Stimulated activated CD8-positive, alpha-beta memory T cell treated with anti-CD3 and anti-CD28 coated beads, Interleukin-15, amount 100 ng/mL, for 4 hours (primary cell): ENCODE measurements at places on chromosomes 4 and X.

DNA sequence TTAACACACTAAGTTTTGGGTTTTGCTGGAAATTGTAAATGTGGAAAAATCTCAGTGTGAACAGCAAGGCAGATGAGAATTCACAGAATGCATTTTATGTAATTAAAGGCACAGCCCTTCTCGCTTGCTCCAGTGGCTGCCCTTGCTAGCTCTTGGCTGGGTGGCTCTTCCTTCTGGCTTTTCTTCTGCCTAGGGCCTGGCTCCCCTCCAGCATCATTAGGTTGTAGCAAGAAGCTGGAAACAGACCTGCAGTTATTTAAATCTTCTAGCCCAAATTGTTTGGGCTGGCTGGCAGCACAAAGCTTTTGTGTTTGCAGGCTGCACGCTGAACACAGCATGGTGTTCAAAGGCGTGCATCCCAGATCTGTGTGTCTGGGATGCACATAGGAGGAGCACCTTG lies 56.5 kb downstream of the LIMCH1 start:
- no peak for DNase-seq

GRCh38 chr4:4618847-4619246 lies 77.0 kb upstream of the STX18 start:
- no peak for DNase-seq

DNA sequence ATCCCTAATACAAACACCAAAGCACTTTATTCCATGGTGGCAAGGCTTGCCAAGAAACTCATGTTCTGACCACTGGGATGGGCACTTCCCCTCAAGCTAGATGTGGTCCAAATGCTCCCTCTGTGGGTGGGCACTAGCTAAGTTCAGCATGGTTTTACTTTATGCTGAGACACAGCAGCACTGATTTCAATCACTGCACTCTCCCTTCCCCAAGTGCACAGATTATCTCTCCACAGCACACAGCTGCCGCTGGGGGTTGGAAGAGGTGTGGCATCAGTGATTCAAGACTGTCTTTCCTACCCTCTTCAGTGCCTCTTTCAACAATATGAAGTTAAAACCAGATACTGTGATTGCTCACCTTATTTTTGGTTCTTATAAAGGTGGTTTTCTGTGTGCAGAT lies 16.5 kb upstream of the GUCY2F start:
- DNase-seq, result no peak

DNA sequence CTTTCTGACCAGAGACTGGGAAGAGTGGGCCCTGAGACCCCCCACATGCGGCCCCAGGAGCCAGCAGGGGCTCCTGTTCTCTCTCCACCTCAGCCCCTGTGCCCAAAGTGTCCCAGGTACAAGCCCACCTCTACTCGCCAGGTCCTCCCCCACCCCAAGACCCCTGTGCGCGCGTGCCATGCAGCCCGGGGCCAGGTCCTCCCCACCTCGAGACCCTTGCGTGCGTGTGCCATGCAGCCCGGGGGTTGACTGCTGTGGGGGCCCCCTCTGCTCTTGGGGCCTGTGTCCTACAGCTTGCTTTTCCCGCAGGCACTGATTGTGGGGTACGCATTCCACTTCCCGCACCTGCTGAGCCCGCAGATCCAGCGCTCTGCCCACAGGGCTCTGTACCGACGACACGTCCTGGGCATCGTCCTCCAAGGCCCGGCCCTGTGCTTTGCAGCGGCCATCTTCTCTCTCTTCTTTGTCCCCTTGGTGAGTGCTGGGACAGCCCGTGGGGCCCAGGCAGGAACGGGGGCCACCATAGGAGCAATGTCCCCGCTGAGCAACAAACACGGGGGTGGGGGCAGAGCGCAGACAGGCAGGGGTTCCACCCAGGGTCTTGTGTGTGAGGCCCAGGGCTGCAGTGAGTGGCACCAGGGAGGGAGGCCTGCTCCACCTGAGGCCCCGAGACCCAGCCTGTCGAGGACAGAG lies 20.3 kb downstream of the DGKQ start:
- DNase-seq, result no peak

GRCh38 chr4:146029939-146030710 lies 91.5 kb upstream of the ZNF827 start:
- no peak for DNase-seq

DNA sequence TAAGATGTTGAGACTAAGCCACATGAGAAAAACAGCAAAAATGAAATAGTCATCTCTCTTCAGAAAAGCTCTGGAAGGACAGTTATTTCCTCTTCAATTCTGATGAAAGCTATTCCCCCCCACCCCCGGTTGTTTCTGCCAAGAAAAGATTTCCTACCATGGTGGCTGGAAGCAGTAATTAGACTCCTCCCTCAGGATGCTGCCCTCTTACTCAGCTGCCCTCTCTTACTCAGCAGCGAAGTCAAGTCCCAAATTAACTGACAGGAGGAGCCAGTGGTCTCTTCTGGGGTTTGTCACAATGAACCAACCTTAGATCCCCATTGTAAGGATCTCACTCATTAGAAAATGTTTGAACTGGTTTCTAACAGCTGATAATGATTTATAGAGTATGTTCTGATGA lies 38.0 kb downstream of the GPM6B start:
- DNase-seq, result no peak

DNA sequence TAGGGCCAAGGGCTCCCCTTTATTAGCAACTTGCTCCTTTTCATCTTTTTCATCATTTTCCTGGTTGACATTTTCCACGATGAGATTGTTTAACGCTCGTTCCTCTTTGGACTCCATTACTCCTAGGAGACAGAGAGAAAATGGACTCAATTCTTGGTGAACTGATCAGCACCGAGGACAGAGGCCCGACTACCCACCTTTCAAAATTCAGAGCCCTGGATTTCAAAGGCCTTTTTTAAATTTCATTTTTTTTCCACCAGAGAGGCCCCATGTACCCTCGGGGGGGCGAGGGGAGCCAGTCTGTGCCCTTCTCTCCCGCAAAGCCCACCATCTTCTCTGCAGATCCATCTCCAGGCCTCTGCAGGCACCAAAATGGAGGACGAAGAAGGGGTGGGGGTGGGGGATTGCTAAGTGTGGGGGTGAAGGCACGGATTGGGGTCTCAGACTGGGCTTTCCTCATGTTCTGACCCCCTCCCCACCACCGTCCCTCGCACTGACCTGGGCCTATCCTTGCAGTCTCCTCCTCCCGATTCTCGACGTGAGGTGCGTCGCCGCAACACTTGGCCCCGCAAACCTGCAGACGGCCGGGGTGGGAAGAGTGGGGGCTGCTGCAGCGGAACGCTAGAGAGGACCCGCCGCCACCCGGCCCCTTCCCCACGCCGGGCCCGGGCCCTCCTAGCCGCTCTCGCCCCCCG lies 783 bp downstream of the BEX2 start:
- DNase-seq, result no peak

- DNase-seq, result no peak
Measured at GRCh38 chr4:158656439-158656838, 15.2 kb downstream of the C4orf46 start.

- DNase-seq, result no peak
Measured at GRCh38 chr4:25058796-25059195, 28.1 kb upstream of the LGI2 start.

- no peak for DNase-seq
Measured at GRCh38 chr4:150385606-150386005, 196.3 kb upstream of the MAB21L2 start.

DNA sequence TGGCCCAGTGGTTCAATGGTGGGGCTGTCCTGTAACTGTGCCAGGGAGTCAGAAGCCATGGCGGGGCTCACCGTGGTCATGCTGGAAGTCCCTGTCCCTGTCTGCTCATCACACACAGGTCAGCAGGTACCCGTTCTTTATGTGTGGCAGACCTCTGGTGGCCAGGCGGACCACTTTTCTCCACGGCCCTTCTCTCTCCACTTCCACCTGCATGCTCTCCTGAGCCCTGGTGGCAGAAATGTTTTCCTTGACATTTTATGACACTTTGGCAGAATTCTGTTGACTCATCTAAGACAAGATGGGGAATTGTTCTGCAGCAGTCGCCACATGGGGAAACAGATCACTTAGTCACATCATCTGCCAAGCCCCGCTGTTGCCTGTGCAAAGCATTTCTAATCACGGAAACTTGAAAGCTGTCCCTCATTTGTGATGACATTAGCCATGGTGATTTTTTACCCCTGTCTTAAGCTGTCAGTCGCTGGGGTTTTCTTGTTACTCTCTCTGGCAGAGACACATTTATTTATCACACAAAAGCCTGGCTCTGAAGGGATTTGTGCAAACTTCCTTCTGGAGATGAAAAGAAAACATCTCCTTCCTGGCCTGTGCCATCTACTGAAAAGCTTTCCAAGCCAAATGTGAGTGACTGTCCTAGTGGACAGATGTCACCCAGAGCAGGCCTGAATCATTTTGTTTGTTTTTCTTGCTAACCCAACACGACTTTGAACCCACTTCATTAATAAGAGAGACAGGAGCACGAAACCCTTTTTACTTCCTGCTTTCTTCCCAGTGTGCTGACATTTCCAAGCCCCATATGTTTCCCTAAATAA lies 38.8 kb upstream of the STIM2 start:
- DNase-seq, result no peak

- no peak for DNase-seq
Measured at GRCh38 chr4:187469627-187470026, 525.9 kb upstream of the ZFP42 start.

- DNase-seq, result no peak
Measured at GRCh38 chrX:132292793-132293192, 73.5 kb upstream of the RAP2C start.

- DNase-seq, result no peak
Measured at GRCh38 chr4:10492464-10492863, 35.2 kb upstream of the ZNF518B start.

- no peak for DNase-seq
Measured at GRCh38 chr4:63049726-63050125, 1359.5 kb downstream of the TECRL start.

GRCh38 chr4:100290585-100290984 lies 100.3 kb upstream of the DDIT4L start:
- no peak for DNase-seq

- DNase-seq, result no peak
Measured at GRCh38 chrX:15055146-15055930, 182.1 kb downstream of the MOSPD2 start.

DNA sequence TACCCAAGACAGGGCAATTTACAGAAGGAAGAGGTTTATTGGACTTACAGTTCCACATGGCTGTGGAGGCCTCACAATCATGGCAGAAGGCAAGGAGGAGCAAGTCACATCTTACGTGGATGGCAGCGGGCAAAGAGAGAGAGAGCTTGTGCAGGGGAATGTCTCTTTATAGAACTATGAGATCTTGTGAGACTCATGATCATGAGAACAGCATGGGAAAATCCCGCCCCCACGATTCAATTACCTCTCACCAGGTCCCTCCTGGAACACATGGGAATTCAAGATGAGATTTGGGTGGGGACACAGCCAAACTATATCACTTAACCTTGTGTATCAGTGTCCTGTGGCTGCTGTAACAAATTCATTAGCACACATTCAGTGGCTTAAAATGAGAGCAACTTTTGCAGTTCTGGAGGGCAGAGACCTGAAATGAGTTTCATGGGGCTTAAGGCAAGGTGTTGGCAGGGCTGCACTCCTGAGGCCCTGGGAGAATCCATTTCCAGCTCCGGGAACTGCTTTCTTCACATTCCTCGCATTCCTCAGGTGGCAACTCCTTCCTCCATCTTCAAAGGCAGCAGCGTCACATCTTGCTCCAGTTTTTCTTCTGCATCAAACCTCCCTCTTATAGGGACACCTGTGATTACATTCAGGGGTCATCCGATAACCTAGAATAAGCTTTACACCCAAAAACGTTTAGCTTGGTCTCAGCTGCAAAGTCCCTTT lies 22.3 kb upstream of the NSG1 start:
- DNase-seq, result no peak

GRCh38 chr4:95190751-95191436 lies 357.9 kb downstream of the UNC5C start:
- no peak for DNase-seq

DNA sequence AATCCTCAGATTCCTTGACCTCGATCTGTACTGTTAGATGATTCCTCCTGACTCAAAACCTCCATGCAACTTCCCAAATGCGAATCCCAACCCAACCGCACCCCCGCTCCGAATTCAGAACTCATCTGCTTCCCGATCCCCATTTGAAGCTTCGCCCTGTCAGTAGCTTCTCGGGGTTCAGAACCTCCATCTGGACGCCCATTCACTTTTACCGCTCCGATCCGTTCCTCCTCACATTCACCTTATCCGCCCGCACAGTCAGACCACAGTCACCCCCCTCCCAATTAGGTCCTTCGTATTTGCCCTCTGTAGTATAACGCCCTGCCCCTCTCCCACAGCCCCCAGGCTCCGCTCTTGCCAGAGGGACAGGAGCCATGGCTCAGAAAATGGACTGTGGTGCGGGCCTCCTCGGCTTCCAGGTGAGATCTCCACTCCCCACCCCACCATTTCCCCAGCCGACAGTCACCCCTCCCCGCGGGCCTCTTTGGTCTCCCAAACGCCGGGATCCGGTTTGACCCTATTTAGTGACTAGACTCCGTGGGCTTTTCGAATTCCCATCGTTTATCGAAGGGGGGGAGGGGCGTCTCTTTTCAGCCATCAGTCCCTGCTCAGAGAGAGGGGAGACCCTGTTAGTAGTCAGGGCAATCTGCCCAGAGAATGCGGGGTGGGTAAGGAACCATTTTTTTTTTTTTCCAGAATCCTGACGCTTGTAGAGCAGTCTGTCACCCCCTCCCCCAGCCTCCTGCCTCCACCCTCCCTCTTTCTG lies 691 bp downstream of the MAGED1 start:
- no peak for DNase-seq

DNA sequence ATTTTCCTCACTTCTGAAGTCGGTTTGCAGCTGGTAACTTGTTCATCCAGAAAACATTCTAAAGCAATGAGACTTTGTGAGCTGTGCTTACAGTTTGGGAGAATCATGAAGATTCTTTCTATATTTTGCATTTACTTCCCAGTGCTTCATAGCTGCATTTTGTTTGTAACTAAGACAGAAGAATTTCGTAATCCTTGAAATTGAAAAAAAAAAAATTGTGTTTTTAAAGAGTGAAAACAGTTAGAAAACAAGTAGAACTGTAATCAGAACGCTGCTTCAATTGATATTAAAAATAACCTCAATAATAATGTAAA lies 392.4 kb downstream of the UNC5C start:
- no peak for DNase-seq

GRCh38 chrX:119759248-119759766 lies 919 bp downstream of the SOWAHD start:
- DNase-seq, result no peak
